ENCODE measurements at places on chromosomes 16 and 17.

DNA sequence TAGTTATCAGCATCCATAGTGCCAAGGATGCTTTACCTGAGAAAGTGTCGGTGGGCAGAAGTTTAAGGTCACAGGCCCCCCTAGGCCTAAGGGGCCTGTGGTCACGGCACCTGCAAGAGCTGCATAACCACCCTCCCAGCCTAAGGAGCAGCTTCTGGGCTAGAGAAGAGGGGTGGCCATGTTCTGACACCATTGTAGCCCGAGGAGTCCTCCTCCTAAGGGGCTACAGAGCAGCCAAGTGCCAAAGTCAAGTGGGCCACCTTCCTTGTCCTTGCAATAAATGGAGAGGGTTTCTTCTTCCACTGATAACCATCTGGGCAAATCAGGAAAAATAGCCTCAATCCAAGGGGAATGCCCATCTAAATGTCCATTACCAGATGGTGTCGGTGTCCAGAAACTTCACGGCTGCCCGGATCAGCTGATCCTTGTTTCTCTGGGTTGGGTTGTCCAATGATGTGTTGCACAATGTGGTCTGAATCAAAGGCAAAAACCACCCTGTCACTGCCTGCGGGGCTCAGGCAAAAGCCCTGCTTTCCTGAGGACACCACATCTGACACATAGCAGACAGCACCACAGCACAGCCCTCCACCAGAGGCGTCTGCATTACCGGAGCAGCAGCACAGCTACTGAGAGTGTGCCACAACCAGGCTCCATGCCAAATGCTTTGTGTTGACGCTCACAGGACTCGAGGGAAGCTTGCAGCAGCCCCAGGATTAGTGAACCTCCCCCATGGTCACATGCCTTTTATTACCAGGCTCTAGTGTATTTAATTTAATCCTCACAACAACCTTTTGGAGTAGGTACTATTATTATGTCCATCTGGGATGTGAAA, 12.8 kb downstream of the ATPAF2 start:
- DNase-seq = no peak

- no peak for DNase-seq
Observed at GRCh38 chr17:29445844-29446243, 55.7 kb downstream of the TAOK1 start.

GRCh38 chr16:55660828-55661227, 5.0 kb downstream of the SLC6A2 start:
- no peak for DNase-seq

DNA sequence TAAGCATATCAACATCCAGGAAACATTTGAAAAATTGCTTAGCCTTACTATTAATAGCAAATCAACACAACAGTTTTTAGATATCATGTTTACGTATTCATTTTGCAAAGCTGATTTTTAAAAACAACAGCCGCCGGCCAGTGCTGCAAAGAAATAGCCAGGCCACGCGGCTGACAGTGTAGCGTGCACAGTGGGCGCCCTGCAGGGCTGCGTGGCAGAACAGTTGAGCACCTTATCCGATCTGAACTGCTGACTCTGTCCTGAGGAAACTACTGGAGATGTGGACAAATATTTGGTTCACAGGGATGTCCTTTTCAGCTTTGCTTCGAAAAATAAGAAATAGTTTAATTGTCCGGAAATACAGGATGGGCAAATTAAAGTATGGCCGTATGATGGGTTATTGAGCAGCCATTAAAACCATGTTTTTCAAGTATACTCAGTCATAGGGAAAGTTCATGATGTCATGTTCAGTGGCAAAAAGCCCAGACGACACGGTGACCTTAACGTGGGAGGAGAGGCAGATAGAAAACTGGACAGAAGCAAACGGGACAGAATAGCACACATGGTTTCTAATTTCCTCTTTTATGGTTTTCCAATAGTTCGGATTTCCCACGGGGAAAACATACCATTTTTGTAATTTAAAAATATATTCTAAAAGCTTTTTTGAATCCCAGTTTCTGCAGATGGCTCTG, 52.4 kb upstream of the ENDOV start:
- DNase-seq = no peak

GRCh38 chr16:2229091-2229490, 5.7 kb downstream of the E4F1 start:
- no peak for DNase-seq

Measured in left lung (tissue), 14 donors.